Activated CD8-positive, alpha-beta memory T cell treated with anti-CD3 and anti-CD28 coated beads, Interleukin-2, amount 50 U/mL, for 48 hours (primary cell): ENCODE measurements at places on chromosomes 6 and 20.

DNA sequence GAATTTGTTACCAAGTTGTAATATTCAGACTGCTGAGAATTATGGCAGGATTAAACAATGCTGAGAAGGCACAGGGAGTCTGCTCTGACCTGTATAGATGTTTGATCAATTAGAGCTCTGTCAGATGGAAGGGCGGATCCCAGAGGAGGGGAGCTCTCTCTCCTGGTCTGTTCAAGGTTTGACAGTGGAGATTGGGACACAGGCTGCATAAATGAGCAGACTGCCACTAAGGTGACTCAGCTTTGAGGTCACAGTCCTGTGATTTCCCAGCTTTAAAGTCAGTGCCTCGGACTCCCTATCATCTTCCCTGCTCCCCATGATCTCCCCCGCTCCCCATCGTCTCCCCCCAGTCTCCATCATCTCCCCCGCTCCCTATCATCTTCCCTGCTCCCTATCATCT is 59.2 kb upstream of the SLC22A23 start:
- DNase-seq, result no peak

GRCh38 chr6:18388271-18388670 is 1.1 kb downstream of the RNF144B start:
- no peak for DNase-seq

DNA sequence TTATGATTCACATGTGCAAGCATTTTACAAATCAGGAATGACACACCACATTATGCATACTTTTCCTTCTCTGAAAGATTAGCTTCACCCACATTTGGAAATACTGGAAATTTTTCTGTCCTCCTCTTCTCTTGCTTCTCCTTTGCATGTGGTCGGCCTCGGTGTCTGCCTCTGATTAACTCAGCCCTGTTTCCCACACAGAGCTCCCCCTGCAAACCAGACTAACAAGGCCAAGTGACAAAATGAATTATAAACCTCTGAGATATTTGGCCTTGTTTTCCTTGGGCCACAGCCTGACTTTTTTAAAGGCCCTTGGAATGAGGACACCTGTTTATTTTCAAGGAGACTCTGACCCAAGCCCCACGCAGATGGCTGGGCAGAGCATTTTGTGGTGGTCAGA is 9.0 kb upstream of the CCN6 start:
- no peak for DNase-seq

DNA sequence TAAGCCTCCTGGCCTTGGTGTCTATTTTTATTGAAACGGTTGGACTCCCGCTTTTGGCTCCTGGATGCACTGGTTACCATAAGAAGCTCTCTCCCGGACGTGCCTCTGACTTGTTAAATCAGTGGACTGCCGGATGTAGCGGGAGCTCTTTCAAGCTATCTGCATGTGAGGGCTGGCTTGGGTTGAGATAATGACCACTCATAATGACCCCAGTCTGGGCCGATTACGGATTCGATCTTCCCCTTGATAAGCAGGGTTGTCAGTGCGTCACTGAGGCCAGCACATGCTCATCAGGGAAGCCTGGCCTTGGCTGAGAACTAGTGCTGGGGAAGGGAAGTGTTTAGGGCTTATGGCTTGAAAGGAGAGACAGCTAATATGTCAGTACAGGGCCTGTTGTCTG is 528.1 kb downstream of the CDH26 start:
- no peak for DNase-seq

GRCh38 chr20:10402938-10403608 is 30.9 kb downstream of the MKKS start:
- DNase-seq, result no peak

GRCh38 chr6:41573985-41574384 is 27.8 kb downstream of the FOXP4 start:
- no peak for DNase-seq

DNA sequence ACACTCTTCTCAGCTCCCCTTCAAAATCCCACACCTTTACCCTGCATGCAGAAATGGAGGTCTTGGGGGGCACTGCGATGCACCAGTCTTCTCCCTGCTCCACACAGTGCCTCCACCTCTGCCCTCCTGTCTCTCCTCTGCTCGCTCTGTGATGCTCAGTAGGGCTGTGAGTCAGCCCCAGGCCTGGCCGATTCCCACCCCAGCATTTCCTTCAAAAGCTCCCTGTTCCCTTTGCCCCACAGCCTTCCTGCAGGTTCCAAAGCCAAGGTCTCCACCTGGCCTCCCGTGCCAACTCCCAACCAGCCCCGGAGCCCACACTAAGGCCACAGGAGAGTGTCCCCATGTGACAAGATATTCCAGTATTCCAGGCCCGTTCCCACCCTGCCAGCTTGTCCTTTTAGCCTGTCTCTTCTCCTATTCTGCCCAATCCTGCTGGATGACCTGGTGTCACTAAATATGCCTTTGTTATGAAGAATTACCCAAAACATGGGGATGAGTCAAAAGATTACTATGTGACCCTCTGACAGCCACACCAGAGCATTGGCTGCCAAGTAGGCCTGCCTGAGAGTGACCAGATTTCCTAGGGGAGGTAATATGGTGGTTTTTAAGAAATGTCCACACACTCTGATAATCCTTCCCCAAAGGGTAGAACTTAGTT is 118.9 kb upstream of the NXT1 start:
- no peak for DNase-seq

- no peak for DNase-seq
Observed at GRCh38 chr20:15362849-15363248, 1025.4 kb upstream of the FLRT3 start.

DNA sequence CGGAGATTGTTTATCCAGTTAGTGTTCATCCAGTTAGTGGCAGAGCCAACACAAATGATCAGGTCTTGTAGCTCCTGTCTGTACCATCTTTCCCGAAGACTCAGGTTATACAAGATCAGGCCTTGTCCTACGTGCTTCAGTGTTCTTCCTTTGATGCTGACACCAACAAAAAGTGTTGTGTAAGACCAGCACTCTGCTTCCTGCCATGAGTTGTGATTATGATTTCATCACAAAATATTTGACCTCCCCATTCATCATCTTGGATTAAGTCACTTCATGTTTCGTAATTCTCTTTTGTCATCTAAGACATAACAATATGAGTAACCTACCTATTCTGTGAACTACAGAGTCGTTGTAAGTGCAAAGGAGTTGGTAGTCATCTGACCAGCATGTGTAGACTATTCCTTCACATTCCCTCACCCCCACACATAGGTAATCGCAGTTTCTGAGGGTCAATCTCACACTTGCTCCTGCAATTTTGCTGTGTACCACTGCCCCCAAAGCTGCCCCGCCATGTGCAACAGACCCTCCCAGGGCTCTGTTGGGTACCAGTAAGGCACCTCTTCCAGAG is 135.6 kb upstream of the SLC22A23 start:
- DNase-seq, result no peak

GRCh38 chr6:71454056-71454455 is 165.4 kb downstream of the OGFRL1 start:
- no peak for DNase-seq
